Activated CD4-positive, alpha-beta T cell treated with anti-CD3 and anti-CD28 coated beads, Interleukin-2, amount 10 ng/mL, durations not matched to agents 7 days and 5 days (primary cell): ENCODE measurements at places on chromosomes 3 and 15. TPM values are rescaled to one million over a fixed set of nuclear protein-coding genes. Genes with fewer than 3 reads are reported as not detected.
A peak's percentile ranks its signal among the peaks of the same experiment; 100 is the strongest.

DNA sequence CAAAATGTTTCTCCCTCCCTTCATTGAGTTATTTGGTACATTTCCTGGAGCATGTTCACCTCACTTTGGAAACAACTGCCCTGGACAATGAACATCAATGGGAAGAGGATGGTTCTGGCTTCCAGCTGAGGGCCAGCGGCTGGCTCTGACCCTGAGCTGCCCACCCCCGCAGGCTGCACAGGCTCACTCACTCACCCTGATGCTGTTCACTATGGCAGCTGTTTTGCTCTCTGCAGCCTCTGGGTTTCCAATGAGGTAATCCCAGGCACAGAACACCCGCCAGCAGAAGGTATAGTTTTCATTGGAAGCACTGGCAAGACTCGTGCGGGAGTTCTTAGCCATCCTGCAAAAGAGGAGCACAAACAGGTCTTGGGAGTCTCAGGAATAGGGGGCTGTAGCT is 17.8 kb downstream of the TMC3 start:
- DNase-seq: no peak
- H3K4me1 ChIP-seq: no peaks in the 10 kb centered on the region
- H3K4me3 ChIP-seq: no peak overlapping the region

DNA sequence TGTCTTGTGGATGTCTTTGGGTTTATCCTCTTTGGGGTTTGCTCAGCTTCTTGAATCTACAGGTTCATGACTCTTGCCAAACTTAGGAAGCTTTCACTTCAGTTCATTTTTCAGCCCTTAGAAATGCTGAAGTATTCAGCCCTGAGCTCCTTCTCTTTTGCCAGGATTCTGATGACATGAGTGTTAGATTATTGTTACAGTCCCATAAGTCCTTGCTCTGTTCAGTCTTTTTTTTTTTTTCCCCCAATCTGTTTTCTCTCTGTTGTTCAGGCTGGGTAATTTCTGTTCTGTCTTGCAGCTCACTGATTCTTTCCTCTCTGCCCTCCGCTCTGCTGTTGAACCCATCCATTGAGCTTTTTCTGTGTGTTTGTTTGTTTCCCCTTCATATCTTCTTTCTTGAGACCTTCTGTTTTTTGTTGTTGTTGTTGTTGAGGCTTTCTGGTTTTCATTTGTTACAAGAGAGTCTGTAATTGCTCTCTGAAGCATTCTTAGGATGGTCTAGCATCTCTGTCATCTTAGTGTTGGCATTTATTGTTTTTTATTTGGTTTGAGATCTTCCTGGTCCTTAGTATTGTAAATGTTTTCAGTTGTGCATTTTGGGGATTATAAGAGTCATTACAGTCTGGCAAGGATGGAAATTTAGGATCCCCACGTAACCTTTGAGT is 18.4 kb downstream of the LRCH3 start:
- no peak for DNase-seq
- H3K27me3 ChIP-seq: no peaks in the 10 kb centered on the region
- peaks cover 20% of the 10 kb centered on the region for H3K4me1 ChIP-seq

GRCh38 chr3:45760878-45761711 is 35.2 kb downstream of the SLC6A20 start:
- no peaks in the 10 kb centered on the region for H3K36me3 ChIP-seq
- DNase-seq: peak; percentile 35
- H3K27ac ChIP-seq: no peak overlapping the region
- no peak overlapping the region for H3K4me3 ChIP-seq

DNA sequence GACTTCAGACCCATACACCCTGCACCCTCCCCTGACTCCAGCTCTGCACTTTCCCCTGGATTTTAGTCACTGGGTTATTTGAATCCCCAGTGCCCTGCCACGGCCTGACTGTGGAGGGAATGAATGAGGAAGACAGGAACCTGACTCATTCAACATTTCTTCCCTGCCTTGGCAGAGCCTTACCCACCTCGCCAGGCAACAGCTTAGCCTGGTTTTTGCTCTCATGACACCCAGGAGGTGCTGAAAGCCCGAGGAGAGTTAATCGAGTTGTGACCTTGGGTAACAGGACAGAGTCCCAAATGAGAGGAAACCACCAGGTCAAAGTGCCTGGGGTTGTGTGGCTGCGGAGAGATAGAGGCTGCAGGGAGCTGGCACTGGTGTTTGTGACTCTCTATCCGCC is 128.3 kb downstream of the SMAD6 start:
- peaks cover 4% of the 10 kb centered on the region for H3K27me3 ChIP-seq
- DNase-seq: no peak
- no peaks in the 10 kb centered on the region for H3K4me1 ChIP-seq
- H3K27ac ChIP-seq: no peak overlapping the region
- no peak overlapping the region for H3K4me3 ChIP-seq

DNA sequence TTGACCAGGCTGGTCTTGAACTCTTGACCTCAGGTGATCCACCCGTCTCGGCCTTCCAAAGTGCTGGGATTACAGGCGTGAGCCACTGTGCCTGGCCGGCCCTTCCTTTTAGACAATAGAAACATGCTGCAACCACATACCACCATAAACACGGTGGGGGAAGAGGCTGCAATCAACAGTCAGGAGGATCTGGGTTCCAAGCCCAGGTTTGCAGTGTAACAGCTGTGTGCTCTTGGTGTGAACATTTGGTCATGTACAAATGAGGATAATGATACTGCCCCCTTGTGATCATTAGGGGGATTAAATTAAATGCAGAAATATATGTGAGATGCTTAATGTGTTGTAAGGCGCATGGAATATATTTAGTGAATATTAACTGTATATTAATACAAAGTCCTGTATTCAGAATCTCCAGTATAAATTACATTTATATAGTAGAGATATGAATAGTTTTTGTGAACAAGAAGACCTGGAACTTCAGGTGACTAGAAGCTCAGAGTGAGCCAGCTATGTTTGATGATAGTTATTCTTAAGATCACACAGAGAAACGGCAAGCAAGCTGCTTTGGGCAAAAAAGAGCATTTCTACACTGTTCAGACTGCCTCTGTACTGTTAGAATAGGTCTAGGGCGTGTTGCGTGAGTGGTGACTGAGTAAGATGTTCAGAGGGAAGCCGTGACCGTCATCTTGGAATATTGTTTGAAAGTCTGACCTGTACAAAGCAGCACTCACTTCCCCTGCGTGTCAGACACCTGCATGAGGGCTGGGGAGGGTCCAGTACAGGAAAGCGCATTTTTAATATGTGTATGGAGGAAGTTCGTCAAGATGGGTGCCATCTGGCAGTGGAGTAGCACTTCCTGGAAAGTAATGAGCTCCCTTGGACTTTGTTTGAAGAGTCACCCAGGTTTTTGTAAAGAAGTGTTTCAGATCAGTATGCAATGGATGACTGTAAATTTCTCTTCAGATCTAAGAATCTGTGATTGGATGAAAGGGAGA is 125.8 kb downstream of the PGPEP1L start:
- DNase-seq: peak; percentile 19
- H3K4me1 ChIP-seq: peaks cover 8% of the 10 kb centered on the region
- H3K36me3 ChIP-seq: no peaks in the 10 kb centered on the region
- H3K27me3 ChIP-seq: no peaks in the 10 kb centered on the region
- H3K27ac ChIP-seq: no peak overlapping the region

- H3K27ac ChIP-seq: no peak overlapping the region
- no peaks in the 10 kb centered on the region for H3K36me3 ChIP-seq
- H3K27me3 ChIP-seq: no peaks in the 10 kb centered on the region
- H3K4me3 ChIP-seq: no peak overlapping the region
These were observed 81.5 kb downstream of the DIPK2A start for GRCh38 chr3:144053121-144053520.

GRCh38 chr3:66609660-66610561 is 109.1 kb upstream of the LRIG1 start:
- H3K4me1 ChIP-seq: no peaks in the 10 kb centered on the region
- no peak overlapping the region for H3K27ac ChIP-seq
- no peaks in the 10 kb centered on the region for H3K36me3 ChIP-seq

DNA sequence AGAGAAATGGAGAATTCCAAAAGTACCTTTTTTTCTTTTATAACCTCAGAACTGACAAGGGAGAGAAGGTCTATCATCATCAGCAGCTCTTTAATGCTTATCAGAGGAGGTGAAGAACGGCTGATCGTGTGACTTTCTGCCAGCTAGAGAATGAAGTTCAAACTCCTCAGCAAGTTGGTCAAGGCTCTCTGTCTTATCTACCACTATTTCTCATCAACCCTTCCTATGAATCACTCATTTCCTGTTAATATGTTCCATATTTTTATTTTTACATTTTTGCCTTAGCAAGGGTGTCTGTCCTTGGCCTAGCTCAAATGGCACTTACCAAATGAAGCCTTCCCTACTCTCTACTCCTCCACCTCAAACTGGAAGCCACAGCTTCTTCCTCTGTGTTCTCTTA is 73.1 kb upstream of the TSPAN3 start:
- H3K4me3 ChIP-seq: no peak overlapping the region
- H3K27me3 ChIP-seq: no peaks in the 10 kb centered on the region
- H3K27ac ChIP-seq: no peak overlapping the region
- H3K4me1 ChIP-seq: no peaks in the 10 kb centered on the region
- peaks cover 13% of the 10 kb centered on the region for H3K36me3 ChIP-seq

- no peak overlapping the region for H3K27ac ChIP-seq
- H3K27me3 ChIP-seq: no peaks in the 10 kb centered on the region
- H3K4me1 ChIP-seq: no peaks in the 10 kb centered on the region
- no peak overlapping the region for H3K4me3 ChIP-seq
- H3K36me3 ChIP-seq: no peaks in the 10 kb centered on the region
These were observed 52.4 kb downstream of the SPSB4 start for GRCh38 chr3:141103503-141103902.

- no peak overlapping the region for H3K4me3 ChIP-seq
- no peak for DNase-seq
- H3K4me1 ChIP-seq: peaks cover 7% of the 10 kb centered on the region
- H3K27ac ChIP-seq: no peak overlapping the region
- H3K27me3 ChIP-seq: no peaks in the 10 kb centered on the region
- H3K36me3 ChIP-seq: no peaks in the 10 kb centered on the region
These were observed 148.0 kb upstream of the MBNL1 start for GRCh38 chr3:152120601-152121269.

DNA sequence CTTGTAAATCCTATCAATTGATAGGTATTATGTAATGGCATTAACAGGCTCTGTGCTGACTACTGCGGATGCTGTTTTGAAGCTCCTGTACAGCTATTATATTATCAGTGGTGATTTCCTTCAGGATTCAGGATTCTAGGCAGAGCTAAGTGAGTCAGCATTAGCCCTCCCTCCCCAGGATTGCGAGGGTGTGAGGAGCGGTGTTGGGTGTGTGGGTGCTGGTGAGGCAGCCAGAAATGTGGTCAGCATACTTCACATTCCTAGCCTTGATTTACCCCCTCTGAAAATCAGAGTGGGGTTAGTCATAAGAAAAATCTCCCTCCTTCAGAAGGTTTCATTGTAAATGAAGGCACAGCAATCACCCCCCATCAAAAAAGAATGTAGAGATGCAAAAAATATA is 72.5 kb downstream of the SNTN start:
- H3K27ac ChIP-seq: no peak overlapping the region
- no peak for DNase-seq
- no peaks in the 10 kb centered on the region for H3K27me3 ChIP-seq
- no peaks in the 10 kb centered on the region for H3K36me3 ChIP-seq

DNA sequence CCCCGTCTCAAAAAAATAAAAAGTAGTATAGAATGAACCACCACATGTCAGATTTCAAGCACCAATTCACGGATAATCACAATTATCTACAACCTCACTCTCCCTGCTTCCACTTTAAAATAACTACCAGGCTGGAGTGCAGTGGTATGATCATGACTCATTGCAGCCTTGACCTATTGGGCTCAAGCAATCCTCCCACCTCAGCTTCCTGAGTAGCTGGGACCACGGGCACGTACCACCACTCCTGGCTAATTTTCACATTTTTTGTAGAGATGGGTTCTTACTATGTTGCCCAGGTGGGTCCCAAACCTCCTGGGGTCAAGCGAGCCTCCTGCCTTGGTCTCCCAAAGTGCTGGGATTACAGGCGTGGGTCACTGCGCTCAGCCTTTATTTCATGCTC is 38.1 kb upstream of the LDHAL6B start:
- no peaks in the 10 kb centered on the region for H3K27me3 ChIP-seq
- peaks cover 34% of the 10 kb centered on the region for H3K4me1 ChIP-seq

GRCh38 chr3:100150473-100150872 is 36.2 kb upstream of the FILIP1L start:
- no peak for DNase-seq
- H3K36me3 ChIP-seq: peaks cover 50% of the 10 kb centered on the region
- no peak overlapping the region for H3K27ac ChIP-seq
- peaks cover 13% of the 10 kb centered on the region for H3K4me1 ChIP-seq
- H3K27me3 ChIP-seq: no peaks in the 10 kb centered on the region
- H3K4me3 ChIP-seq: no peak overlapping the region

GRCh38 chr3:194987571-194988494 is 283.1 kb downstream of the XXYLT1 start:
- no peaks in the 10 kb centered on the region for H3K4me1 ChIP-seq
- no peak overlapping the region for H3K4me3 ChIP-seq
- H3K27me3 ChIP-seq: peaks cover 13% of the 10 kb centered on the region
- no peak for DNase-seq
- no peaks in the 10 kb centered on the region for H3K36me3 ChIP-seq
- H3K27ac ChIP-seq: no peak overlapping the region

- no peak overlapping the region for H3K27ac ChIP-seq
- H3K4me3 ChIP-seq: no peak overlapping the region
- H3K27me3 ChIP-seq: no peaks in the 10 kb centered on the region
- no peaks in the 10 kb centered on the region for H3K36me3 ChIP-seq
- DNase-seq: no peak
These were observed 82.8 kb downstream of the CADM2 start for GRCh38 chr3:85041562-85042055.

DNA sequence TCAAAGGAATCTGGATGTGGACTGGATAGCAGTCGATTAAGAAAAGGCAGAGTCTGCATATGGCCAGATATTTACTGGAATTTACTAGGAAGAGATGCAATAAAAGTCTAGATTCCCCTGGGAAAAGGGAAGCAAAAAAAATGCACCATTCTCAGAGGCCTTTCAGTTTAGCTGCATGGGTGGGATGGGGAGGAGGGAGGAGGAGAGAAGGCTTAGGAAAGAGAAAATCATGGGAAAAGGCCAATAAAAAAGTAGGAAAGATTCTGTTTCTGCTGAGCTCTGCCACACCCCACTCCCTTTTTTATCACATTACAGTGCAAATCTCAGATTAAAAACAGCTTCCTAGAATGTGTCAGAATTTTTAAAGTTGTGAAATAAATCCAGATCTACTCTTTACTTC is 103.6 kb downstream of the ADAMTS9 start:
- H3K4me1 ChIP-seq: no peaks in the 10 kb centered on the region
- no peak overlapping the region for H3K4me3 ChIP-seq
- no peak overlapping the region for H3K27ac ChIP-seq
- H3K27me3 ChIP-seq: no peaks in the 10 kb centered on the region

GRCh38 chr15:25886498-25887140 is 23.5 kb upstream of the ATP10A start:
- peaks cover 9% of the 10 kb centered on the region for H3K27me3 ChIP-seq
- no peaks in the 10 kb centered on the region for H3K36me3 ChIP-seq
- no peak overlapping the region for H3K4me3 ChIP-seq
- no peak overlapping the region for H3K27ac ChIP-seq
- DNase-seq: no peak
- no peaks in the 10 kb centered on the region for H3K4me1 ChIP-seq

The ALCAM gene
- 4.5 TPM for total RNA-seq

The MIX23 gene
- 29.4 TPM for total RNA-seq

The ANKUB1 gene
- total RNA-seq: not detected

The MAP6D1 gene
- total RNA-seq: 0.83 TPM

The EFCC1 gene
- total RNA-seq: not detected

The CLEC3B gene
- total RNA-seq: 0.30 TPM

The GOLGA8K gene
- total RNA-seq: 1.2 TPM

The WDR93 gene
- total RNA-seq: not detected

The SPINK8 gene
- total RNA-seq: not detected

The ROPN1B gene
- not detected for total RNA-seq

The ANKRD63 gene
- 0.17 TPM for total RNA-seq

The CADM2 gene
- total RNA-seq: not detected

The RASGRP1 gene
- total RNA-seq: 185 TPM

The SNRK gene
- total RNA-seq: 62.9 TPM

The MESP2 gene
- total RNA-seq: not detected

The GADL1 gene
- not detected for total RNA-seq
